Caki2 (cell line): ENCODE measurements at places on chromosomes 16 and 17. TPM values are rescaled to one million over a fixed set of nuclear protein-coding genes. Genes with fewer than 3 reads are reported as not detected.

The PIK3R6 gene
- not detected in 2 replicates for total RNA-seq

The CA10 gene
- not detected in 2 replicates for total RNA-seq

The KRTAP17-1 gene
- not detected in 2 replicates for total RNA-seq

- no peak for DNase-seq
Observed at GRCh38 chr17:67624886-67625656, 92.7 kb upstream of the NOL11 start.

GRCh38 chr17:57972151-57972550 lies 15.9 kb downstream of the VEZF1 start:
- no peak for DNase-seq

GRCh38 chr16:83197450-83197849 lies 570.7 kb downstream of the CDH13 start:
- DNase-seq: no peak

- DNase-seq: peak; percentile 27
Observed at GRCh38 chr16:70437017-70437581, 1.8 kb downstream of the ST3GAL2 start.

GRCh38 chr16:78956859-78957258 lies 643.7 kb downstream of the MAF start:
- no peak for DNase-seq

DNA sequence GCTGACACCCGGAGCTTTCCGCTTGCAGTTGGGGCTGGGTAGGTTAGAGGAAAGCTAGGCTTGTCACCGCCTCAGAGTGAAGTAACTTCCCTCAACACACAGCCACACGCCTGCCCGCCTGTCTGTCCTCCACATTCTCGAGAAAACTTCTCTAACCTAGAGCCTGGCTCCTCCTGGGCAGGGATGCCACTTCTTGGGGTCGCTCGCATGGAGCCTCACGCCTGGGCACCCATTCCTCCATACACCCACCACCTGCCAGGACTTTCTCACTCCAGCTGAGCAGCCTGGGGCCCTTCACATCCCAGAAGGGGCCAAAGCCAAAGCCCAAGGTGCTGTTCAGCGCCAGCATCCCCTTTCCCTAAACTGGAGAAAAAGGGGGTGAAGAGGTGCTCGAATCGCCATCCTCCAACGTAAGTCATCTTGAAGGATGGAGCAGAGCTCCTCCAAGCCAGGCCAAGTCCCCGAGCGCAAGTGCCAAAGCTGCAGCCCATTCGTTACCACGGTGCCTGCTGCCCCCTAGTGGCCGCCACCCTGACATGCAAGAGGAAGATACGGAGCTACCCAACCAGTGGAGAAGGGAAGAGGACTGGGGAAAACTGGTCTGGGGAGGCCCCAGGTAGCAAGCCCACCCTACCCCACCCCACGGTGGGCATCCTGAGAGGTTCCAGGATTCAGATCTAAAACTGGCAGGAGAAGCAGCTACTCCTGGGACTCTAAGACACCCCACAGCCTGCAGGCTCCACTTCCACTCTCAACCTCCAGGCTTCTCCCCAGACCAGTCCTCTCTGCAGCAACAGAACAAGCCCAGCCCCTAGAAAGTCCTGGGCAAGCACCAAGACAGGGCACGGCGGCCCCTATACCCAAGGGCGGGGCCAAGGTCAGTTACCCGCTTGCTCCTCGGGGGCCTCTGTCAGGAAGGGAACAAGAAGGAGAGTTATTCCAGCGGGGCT lies 63.1 kb downstream of the MYO18A start:
- peak; percentile 35 for DNase-seq
